ENCODE measurements at places on chromosomes 3 and 15.
A peak's percentile ranks its signal among the peaks of the same experiment; 100 is the strongest.

DNA sequence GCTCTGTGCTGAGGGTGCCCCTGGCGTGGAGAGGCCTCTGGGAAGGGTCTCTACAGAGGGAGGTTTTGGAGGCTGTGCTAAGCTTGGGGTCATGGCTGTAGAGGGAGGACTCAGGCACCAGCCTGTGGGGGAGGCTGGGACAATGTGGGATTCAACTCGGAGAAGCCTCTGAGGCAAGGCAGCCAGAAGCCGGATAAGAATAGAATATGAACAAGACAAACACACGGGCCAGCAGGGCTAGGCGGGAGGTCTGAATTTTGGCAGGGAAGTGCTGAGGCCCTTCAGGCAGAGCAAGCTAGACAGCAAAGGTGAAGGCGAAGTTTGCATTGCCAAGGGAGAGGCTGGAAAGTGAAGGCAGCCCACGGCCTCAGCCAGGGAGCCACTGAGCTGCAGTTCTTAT lies 612.1 kb upstream of the NR2F2 start:
- no peak for DNase-seq

GRCh38 chr15:41810651-41811431 lies 17.1 kb upstream of the JMJD7 start:
- DNase-seq, result no peak

DNA sequence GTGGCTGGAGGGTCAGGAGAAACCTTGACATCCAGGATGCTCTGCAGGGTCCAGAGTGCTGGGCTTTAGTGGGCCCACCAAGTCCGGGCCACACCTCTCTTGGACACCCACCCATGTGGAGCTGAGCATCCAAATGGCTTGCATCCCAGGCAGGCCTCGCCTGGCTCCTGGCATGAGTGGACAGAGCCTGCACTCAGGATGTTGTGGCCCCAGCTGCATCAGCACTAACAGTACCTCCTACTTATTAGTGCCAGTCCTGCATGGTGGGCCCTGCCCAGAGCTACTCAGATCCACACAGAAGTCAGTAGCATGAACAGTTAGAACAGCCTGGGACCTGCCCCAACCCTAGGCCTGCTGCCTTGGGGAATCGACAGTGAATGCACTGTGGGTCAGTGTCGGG lies 42.2 kb upstream of the MRPS22 start:
- DNase-seq, result no peak

GRCh38 chr15:65303687-65304380 lies 643 bp upstream of the RNU5B-1 start:
- no peak for DNase-seq

- DNase-seq, result peak; percentile 5
Measured at GRCh38 chr3:114214542-114215341, 22.6 kb downstream of the ZNF80 start.

- DNase-seq, result no peak
Measured at GRCh38 chr3:14439501-14440167, 37.2 kb downstream of the SLC6A6 start.

All from stimulated activated CD8-positive, alpha-beta memory T cell treated with anti-CD3 and anti-CD28 coated beads, Interleukin-4, amount 100 ng/mL, for 1 hour (primary cell).